Kidney epithelial cell (primary cell): ENCODE measurements at places on chromosomes 5 and 9. TPM values are rescaled to one million over a fixed set of nuclear protein-coding genes. Genes with fewer than 3 reads are reported as not detected.
A peak's percentile ranks its signal among the peaks of the same experiment; 100 is the strongest.

DNA sequence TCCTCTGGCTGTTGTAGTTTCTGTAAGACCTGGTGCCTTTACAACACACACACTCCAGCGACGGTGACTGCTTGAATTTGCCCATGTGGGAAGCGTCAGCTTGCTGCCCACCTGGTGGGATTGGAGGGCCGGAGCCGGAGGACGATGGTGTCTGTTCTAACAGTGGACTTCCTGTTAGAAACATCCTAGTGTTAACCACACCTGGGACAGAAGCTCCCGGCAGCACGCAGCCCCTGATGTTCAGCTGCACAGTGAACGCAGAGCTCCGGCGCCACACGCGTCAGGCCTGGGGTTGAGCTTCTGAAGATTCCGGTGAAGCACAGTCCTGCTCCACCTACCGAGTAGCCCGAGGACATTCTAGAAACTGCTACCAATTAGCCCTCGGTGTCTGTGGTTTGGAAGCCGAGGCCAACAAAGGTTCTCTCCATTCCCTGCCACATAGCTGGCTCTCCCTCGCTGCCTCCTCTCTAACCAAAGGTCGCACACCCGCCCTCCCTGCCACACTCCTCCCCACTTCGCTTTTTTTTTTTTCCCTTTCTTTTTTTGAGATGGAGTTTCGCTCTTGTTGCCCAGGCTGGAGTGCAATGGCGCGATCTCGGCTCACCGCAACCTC lies 14.4 kb downstream of the PMPCA start:
- no peak for DNase-seq

DNA sequence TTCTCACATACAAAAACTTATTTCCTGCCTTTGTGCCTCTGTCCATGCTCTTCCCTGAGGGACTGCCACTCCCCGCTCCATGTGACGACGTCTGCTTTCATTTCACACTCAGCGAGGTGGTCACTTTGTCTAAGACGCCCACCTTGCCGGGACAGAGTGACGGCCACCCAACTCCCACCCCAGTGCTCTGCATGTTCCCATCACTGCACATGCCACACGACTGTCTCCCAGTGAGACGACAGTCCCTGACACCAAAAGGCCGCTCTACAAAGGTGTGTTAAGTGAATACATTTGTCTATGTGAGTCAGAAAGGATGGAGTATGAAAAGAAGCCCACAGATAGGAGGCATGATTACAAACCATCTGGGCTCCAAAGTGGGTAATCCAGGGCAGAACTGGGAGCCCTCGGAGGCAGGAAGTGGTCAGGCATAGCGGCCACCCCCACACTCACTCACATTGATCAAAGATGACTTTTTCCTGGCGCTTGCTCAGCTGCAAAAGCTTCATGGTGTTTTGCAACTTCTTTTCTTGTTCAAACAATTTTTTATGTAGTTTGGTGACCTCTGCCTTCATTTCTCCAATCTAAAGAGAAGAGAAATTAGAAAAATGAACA lies 185.8 kb downstream of the CDK5RAP2 start:
- DNase-seq: peak; percentile 59

GRCh38 chr5:42423285-42424165 lies at the start of gene GHR:
Gene GHR (plus strand): TSS chr5:42423439. CDS start chr5:42565875, 142,436 bp downstream.
- peak; percentile 72 for DNase-seq

- no peak for DNase-seq
Observed at GRCh38 chr9:100595391-100596199, 17.7 kb downstream of the CAVIN4 start.

Gene CDH10
- 0.38 and 0.55 TPM in 2 replicates for total RNA-seq

GRCh38 chr9:87910821-87911220 lies 6.9 kb upstream of the SPATA31C1 start:
- no peak for DNase-seq
